ENCODE measurements at places on chromosomes 2 and 18.

DNA sequence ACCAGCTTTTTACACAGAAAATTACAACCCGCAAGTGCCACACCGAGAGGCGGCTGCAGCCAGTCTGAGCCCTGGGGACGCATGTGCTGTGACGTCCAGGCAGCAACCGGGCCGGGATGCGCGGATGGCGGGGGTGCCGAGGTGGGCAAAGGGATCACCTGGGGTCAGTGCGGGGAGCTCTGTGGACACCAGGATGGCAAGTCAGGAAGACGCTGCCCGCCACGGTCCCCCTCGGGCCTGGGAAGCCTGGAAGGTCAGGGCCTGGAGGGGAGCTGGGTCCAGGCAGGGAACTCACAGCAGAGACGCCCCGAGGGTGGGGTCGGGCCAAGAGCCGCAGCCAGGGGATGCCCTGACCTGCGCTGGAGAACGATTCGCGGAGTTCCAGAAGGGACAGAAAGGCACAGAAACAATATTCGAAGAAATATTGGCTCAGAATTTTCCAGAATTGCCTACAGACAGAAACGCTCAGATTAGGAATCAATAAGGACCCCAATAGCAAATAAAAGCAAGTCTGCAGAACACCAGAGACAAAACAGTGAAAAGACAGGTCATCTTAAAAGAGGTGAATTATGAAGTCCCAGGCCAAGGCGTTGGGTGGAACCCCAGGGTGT, 11.7 kb upstream of the KIF1A start:
- DNase-seq, result no peak

GRCh38 chr2:46196871-46197462, 100.2 kb upstream of the EPAS1 start:
- no peak for DNase-seq

DNA sequence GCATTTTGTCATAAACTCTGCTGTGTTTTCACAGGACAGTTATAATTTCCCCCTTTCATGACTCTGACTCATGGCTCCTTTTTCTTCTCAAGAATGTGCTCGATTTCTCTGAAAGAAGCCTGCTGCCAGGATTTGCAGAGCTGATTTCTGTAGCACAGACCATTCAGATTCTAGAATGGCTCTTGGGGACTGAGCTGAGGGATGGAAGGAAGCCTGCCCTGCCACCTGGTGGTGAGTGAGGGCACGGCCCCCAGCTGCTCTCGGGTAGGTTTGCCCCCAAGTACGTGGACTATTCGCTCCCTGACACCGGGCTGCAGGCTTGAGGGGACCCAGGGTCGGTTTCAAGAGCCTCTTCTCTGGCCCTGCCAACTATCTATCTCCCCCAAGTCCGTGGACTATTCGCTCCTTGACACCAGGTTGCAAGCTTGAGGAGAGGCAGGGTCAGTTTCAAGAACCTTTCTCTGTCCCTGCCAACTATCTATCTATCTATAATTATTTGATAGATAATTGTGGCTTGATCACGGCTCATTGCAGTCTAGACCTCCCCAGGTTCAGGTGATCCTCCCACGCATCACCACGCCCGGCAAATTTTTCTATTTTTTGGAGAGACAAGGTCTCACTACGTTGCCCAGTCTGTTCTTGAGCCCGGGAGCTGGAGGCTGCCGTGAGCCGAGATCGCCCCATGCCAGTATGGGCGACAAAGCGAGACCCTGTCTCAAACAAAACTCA, 1.4 kb upstream of the SMYD5 start:
- no peak for DNase-seq

DNA sequence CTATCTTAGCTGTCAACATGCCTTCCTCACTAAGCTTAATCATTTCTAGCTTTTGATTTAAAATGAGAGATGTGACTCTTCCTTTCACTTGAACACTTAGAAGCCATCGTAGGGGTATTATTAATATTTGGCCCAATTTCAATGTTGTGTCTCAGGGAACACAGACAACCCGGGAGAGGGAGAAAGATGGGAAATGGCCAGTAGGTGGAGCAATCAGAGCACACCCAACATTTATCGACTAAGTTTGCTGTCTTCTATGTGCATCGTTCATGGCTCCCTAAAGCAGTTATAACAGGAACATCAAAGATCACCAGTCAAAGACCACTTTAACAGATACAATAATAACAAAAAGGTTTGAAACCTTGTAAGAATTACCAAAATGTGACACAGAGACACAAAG, 110.2 kb downstream of the OLA1 start:
- DNase-seq, result no peak

GRCh38 chr2:8212239-8212638, 469.6 kb upstream of the ID2 start:
- DNase-seq, result no peak

GRCh38 chr2:46569061-46569560, 89.7 kb downstream of the TMEM247 start:
- DNase-seq, result no peak

DNA sequence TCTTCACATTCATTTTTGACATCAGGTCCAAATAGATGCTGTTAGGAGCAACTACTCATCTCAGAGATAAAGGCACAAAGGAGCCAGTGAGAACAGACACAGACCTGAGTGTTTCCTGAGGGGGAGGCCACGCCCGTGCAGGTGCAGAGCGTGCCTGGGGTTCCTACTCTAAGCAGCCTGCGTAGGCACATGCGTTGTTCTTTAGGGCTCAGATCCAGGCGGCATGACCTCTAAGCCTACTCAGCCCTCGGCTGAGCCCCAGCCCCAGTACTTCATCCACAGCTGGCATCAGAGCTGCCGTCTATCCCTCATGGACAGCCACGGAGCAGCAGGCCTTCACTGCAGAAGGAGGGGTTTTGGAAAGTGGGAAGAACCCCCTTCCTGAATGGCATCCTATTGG, 54.9 kb upstream of the PXDN start:
- DNase-seq, result no peak

DNA sequence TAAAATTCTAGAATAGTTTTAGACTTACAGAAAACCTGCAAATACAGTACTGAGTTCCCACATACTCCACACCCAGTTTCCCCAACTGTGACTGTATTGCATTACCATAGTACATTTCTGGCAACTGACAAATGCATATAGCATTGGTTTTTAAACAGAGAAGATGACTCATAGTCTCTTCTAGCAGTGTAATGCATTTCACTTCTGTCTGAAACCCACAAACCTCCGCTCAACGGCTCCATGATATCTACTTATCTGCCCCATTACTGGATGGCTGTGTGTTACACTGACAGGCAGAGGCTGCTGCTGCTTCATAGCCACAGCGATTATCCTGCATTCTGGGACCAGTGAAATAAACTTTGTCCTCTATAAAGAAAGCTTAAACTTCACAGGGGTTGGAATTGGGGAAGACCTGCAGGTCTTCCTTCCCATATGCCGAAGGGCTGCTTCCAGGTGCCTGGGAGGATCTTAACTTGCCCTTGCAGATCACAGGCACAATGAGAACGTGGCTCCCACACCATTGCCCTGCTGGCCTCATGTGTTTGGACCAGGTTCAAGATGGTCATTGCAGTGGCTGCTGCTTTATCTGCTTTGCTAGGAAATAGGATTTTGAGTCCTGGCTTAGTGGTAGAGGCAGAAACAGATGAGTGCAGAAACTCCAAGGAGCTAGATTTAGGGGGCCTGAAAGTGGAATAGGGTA, 742.6 kb upstream of the HS6ST1 start:
- DNase-seq, result no peak

DNA sequence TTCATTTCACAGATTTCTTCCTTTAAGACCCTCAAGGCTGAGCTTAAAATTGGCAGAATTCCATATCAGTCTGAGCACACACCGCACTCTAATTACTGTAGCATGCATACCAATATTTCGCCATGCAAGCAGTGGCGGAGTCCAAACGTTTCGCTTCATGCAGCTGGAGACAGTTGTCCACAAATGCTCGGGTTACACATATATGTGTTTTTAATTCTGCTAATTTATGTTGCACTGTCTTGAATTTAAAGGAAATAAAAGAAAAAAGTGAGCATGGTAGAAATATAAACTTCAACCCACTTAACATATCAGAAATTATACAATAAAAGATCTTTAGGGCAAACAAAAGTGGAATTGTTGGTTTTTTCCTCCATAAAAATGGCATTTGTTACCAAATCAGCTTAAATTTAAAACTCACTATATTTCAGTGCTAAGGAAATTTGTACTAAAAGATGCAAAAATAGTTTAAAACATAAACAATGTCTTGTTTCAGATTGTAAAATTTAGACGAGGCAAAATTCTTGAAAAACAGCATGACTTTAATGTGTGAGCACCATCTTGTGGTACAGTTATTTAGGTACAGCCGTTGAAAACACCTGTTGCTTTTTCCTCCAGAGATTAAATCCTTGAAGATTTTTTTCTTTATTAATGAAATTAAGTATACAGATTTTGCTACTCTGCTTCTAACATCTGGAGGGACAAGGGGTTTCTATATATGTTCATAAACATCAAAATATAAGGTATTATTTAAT, 24.1 kb upstream of the KANSL1L start:
- DNase-seq, result no peak

- DNase-seq, result no peak
Measured at GRCh38 chr2:9378433-9379390, 44.6 kb downstream of the ITGB1BP1 start.

GRCh38 chr18:1392865-1393734, 488.4 kb downstream of the ADCYAP1 start:
- DNase-seq, result no peak

DNA sequence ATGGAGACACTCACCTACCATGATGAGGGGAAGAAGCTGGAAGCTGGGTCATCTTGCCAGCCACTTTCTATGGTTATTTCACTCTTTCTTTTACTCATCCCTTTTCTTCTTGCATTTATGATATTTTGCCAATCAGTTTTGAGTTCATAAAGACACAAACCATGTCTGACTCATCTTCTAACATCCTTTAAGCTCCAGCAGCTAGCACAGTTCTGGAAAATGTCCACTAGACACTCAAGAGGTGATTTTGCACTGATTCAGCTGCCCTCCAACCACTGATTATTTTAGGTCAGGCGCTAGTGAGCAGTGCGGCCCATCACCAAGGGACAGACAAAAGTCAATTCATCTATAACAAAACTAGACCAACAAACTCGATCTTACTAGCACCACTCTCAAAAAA, 537.1 kb upstream of the ID2 start:
- no peak for DNase-seq

DNA sequence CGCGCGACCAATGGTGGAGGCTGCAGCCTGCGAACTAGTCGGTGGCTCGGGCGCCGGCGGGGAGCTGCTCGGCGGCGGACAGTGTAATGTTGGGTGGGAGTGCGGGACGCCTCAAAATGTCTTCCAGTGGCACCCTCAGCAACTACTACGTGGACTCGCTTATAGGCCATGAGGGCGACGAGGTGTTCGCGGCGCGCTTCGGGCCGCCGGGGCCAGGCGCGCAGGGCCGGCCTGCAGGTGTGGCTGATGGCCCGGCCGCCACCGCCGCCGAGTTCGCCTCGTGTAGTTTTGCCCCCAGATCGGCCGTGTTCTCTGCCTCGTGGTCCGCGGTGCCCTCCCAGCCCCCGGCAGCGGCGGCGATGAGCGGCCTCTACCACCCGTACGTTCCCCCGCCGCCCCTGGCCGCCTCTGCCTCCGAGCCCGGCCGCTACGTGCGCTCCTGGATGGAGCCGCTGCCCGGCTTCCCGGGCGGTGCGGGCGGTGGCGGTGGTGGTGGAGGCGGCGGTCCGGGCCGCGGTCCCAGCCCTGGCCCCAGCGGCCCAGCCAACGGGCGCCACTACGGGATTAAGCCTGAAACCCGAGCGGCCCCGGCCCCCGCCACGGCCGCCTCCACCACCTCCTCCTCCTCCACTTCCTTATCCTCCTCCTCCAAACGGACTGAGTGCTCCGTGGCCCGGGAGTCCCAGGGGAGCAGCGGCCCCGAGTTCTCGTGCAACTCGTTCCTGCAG, at the start of gene HOXD9:
HOXD9 (plus strand) TSS at position 37 of the 728 bp plus-strand sequence; CDS start at position 87, 50 bp downstream.
- no peak for DNase-seq

- no peak for DNase-seq
Measured at GRCh38 chr2:59314031-59314766, 1073.1 kb upstream of the FANCL start.

- no peak for DNase-seq
Measured at GRCh38 chr2:120761911-120762310, 26.2 kb downstream of the GLI2 start.

DNA sequence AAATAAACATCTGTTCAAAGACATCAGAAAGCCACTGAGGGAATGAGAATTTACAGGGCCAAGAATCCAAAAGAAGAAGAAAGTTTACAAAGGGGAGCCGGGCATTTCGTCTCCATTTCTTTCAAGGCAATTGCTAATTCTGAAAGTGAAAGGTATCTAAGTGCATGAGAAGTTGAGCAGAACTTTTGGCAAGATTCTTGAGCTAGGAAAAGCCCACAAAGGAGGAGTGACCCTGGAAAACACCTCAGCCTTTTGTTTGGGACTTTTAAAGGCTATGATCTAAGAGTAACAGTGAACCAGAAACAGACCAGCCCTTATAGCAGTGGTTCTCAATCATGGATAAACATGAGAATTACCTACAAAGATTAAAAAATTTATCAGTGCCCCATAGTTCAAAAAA, 87.4 kb downstream of the MDH1 start:
- no peak for DNase-seq

GRCh38 chr2:62499430-62500060, 6.5 kb downstream of the TMEM17 start:
- no peak for DNase-seq

GRCh38 chr2:80496346-80496745, 191.8 kb upstream of the LRRTM1 start:
- DNase-seq, result no peak

DNA sequence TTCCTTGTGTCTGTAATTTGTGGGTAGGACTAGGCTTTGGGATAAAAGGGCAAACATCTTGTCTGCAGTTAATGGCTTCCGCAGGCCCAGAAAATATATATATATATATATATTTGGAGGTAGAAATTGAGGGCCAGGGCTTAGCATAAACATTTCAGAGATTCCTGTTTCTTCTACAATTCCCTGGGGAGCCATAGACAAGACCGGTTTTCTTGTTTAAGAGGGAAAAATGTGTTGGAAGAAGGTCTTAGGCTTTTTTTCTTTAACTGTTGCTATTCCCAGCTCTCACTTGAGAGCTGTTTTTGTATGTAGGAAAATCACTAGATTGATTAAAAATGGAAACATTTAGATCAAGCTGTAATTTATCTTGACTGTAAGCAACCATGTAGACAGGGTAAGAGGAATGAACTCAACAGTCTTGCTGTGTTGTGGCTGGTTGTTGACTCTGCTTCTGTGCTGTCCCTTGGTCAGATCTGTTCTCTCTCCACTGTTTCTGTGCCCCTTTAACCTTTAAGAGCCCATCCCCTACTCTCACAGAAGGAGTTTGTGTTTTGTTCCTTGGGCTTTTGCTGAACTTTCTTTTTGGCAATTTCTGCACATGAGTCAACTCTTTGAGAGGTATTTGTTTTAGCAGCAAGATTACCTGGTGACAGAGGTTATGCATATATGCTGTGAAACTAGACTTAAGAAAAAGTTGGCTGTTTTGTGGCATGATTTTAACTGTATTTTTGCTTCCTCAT, 58.3 kb downstream of the EFEMP1 start:
- no peak for DNase-seq

- no peak for DNase-seq
Measured at GRCh38 chr2:111634050-111634794, 249.8 kb downstream of the ANAPC1 start.

GRCh38 chr2:157923598-157924217, 47.6 kb upstream of the ACVR1 start:
- DNase-seq, result no peak
